ENCODE measurements at places on chromosomes 3 and 15.

- DNase-seq: no peak
Measured at GRCh38 chr3:154025007-154025406, 96.2 kb upstream of the ARHGEF26 start.

GRCh38 chr15:97962263-97962662 lies 1.8 kb downstream of the ARRDC4 start:
- DNase-seq: no peak

DNA sequence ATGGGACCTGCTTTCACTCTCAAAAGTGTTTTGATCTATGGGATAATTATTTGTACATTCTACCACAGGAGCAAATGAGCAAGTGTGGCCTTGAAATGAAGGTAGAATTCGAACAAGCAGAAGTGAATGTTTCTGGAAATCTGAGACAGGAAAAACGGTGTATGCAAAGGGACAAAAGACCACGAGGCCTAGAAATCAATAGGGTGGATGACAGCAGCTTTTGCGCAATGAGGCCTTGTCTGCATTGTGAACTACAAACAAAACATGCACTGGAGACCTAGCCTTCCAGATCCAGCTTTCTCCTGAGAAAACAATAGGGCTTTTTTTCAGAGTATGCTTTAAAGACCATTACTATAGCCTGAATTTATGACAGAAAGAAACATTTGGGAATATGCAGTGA lies 1137.0 kb downstream of the ROBO2 start:
- DNase-seq: no peak

GRCh38 chr3:183255348-183255730 lies 2.3 kb downstream of the B3GNT5 start:
- DNase-seq: peak; percentile 46

DNA sequence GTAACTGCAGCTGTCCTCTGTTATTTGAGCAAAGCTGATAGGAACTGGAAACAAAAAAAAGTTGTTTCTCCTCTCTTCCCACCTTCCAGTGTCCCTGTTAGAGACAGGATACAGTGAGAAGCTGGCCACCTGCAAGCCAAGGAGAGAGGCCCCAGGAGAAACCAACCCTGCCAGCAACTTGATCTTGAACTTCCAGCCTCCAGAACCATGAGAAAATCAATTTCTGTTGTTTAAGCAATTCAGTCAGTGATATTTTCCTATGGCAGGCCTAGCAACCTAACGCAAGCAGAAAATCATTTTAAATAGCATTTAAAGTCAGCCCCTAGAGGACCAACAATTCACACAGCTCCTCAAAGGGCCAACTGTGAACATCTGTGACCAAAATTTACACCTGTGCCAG lies 291.3 kb downstream of the OXSM start:
- no peak for DNase-seq

DNA sequence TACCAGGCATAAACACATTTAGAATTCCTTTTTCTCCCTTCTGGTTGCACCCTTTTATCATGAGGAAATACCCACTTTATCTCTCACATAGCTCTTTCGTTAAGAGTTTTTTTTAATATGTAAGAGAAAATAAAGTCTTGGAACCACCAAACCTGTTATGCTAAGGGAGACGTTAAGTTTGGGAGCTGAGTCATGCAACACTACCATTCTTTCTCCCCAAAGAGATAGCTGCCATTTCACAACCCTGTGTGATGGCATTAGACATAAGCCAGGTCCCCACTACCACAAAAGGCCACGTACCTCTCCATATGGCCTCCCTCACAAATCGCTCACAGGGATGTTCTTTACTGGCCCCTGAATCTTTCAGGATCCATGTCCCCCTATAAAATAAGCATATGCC lies 7.6 kb upstream of the NIPA1 start:
- DNase-seq: no peak

DNA sequence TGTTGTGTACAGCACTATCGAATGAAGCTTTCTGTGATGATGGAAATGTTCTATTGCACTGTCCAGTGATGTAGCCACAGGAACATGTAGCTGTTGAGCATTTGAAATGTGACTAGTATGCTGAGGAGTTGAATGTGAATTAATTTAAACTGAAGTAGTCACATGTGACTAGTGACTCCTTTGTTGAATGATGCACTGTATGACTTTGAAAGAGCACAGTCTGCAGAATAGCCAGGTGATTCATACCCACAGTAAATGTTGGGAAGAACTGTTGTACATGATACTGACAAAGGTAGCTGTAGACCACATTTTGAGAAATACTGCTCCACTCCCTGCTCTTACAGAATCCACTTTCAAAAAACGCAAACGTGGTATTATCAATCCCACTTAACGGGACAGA lies 34.0 kb upstream of the ACTL6A start:
- DNase-seq: no peak

GRCh38 chr15:97592778-97593177 lies 367.7 kb upstream of the ARRDC4 start:
- DNase-seq: no peak

- DNase-seq: peak; percentile 79
Measured at GRCh38 chr15:52124270-52124880, 11.8 kb upstream of the BCL2L10 start.

- DNase-seq: no peak
Measured at GRCh38 chr3:185153171-185153771, 411 bp upstream of the C3orf70 start.

GRCh38 chr3:41893977-41894376 lies 67.9 kb downstream of the ULK4 start:
- DNase-seq: peak; percentile 10

DNA sequence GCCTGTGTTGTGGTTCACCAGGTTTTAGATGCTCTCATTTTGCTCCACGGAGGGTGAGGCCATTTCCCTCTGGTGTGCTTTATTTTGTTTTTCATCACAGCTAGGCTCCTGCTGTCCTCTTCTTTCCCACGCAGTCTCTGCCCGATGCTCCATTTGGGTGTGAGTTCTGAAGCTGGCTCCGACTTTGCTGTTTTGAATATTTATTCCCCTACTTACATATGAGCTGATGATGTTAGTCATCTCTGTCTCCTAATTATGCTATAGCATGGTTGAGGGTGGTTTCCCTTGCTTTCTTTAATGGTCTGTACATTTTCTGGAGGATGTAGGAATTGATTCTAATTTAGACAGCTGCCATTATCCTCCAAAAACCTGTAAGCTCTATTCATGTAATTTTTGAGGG lies 168.1 kb upstream of the MYRIP start:
- no peak for DNase-seq

GRCh38 chr15:66857694-66858093 lies 155.7 kb downstream of the SMAD6 start:
- no peak for DNase-seq

DNA sequence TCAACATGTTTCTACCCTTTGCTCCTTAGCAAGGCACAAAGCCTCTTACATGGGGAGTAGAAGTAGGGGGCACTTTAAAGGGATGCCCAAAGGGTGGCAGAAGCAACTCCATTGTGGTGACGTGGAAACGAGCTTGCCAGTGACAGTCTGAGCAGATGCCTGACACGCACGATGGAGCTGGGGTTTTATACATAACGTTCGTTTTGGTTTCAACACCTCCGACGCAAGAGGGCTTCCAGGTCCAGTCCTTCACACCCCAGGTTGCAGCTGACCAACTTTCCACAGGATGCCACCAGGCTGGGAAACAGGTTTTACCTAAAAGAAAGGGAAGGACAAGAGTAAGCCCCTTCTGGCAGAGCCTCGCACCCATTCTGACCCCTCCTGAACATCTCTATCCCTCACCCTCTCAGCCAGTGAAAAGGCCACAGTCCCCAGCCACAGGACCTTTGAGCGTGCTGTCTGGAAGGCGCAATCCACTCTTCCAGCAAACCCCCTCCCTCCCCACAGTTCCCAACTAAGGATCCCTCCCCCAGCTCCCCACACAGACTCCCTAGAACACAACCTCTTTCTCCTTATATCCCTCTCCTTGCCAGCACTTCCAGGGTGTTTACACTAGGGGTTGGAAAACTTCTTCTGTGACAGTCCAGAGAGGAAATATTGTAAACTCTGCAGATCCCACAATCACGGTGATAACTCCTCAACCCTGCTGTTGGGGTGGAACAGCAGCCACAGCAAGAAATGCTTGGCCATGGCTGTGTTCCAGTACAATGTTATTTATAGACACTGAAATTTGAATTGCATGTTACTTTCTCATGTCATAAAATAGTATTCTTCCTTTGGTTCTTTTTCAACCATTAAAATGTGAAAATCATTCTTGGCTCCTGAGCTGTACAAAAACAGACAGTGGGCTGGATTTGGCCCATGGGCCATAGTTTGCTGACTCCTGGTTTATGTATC lies 36.2 kb downstream of the FAM174B start:
- DNase-seq: no peak

- DNase-seq: peak; percentile 71
Measured at GRCh38 chr15:60656481-60656880, 177.5 kb upstream of the ICE2 start.

DNA sequence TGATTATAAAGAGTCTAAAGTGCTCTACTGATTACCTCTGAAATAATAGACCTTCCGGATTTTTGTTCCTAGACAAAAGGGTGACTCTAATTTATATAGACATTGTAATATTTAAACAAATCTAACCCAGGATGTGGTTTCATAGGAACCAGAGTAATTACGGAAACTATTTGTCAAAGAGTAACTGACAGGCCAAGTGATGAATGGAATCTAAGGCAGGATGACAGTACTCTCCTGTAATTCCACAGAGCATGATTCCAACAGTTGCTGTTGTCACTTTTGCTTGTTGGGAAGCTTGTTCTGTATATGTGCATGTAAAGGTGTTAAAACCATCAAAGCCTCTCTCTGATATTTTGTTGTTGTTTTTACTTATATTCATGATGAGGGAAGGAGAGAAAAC lies 1141.0 kb downstream of the IGSF11 start:
- DNase-seq: no peak

GRCh38 chr3:160003520-160004128 lies 15.0 kb downstream of the IL12A start:
- peak; percentile 67 for DNase-seq

DNA sequence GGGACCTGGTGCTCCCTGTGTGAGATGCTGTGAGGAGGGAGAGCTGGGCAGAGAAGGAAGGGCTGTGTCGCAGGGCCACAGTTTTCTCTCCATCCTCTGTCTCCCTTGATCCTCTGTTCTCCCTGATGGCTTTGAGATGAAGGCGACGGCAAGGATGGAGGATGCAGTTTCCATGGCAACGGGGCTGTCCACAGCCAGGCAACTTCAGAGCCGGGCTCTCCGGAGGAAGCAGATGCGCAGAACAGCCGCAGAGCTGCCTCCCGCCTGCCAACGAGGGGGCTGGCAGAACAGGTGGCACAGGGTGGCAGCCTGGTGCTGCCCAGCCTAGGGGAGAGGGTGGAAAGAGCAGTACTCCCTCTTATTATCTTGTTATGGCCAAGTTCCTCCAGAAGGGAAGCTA lies 9.9 kb upstream of the GRM2 start:
- no peak for DNase-seq

DNA sequence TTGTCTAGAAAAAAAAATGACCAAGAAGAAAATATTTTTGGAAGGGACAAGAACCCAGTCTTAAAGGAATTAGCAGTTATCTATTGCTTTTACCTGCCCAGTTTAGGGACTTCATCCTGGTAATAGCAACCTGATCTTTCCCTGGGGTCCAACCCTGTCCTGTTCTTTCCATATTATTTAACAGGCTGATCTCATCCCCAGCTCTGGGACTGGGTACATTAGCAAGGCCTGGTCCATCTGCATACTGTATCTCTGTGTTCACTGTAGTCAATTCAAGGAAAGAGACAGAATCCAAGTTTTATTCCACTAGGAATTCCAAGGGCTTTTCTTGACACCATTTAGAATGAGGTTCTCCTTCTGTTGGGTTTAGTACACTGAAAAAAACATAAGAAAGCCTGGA lies 191.7 kb upstream of the GADL1 start:
- DNase-seq: no peak

GRCh38 chr15:100771746-100772145 lies 107.9 kb upstream of the ALDH1A3 start:
- DNase-seq: no peak

- DNase-seq: no peak
Measured at GRCh38 chr3:6099458-6100075, 761.3 kb upstream of the GRM7 start.

GRCh38 chr15:85491691-85492090 lies 111.3 kb downstream of the AKAP13 start:
- DNase-seq: peak; percentile 52

GRCh38 chr3:171190668-171191067 lies 164.1 kb upstream of the SLC2A2 start:
- peak; percentile 23 for DNase-seq

GRCh38 chr3:129033151-129033550 lies 27.4 kb upstream of the GP9 start:
- no peak for DNase-seq

DNA sequence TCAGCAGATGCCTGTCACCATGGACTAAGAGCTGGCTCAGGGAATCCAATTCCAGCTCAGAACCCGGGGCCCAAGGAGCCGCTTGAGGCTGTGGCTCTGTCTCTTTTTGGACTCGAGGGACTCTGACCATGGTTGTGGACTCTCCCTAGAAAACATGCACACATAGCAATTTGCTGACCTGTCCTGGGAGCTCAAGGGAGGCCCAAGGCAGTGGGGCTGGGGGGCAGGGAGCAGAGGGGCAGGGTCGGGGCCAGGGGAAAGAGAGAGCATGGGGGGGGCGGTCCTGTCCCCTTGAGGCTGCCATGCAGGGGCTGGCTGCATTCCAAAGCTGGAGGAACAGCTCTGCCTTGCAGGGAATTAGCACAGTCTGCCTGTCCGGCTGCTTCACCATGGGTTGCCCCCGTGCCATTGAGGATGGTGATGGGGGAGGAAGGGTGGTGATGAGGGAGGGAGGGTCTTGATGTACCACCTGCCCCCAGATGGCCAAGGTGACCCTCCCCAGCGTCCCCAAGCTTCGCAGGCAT lies 190.1 kb downstream of the GOLGA6L6 start:
- DNase-seq: no peak

- no peak for DNase-seq
Measured at GRCh38 chr15:83287541-83288027, 3.1 kb upstream of the BNC1 start.

DNA sequence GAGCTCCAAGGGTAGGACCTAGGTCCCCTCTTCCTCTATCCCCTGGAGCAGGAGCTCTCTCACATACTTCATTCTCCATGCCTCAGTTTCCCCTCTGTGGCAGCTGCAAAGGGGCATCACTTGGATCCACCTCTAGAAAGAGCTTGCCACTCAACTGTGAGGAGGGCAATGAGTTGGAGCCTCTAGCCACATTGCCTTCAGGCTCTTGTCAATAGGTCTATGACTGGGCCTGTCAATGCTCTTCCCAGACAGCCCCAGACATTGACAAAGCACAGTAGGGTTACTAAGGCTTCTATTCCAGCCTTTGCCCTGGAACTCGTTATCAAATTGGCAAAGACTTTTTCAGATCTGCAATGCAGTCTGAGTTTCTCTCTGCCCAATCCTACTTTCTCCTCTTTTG lies 4.4 kb upstream of the VIPR1 start:
- DNase-seq: no peak

Measured in inflammatory macrophage treated with lipopolysaccharide for 4 hours (primary cell).